Amniotic stem cell (primary cell): ENCODE measurements at places on chromosomes 5 and 9.
A peak's percentile ranks its signal among the peaks of the same experiment; 100 is the strongest.

DNA sequence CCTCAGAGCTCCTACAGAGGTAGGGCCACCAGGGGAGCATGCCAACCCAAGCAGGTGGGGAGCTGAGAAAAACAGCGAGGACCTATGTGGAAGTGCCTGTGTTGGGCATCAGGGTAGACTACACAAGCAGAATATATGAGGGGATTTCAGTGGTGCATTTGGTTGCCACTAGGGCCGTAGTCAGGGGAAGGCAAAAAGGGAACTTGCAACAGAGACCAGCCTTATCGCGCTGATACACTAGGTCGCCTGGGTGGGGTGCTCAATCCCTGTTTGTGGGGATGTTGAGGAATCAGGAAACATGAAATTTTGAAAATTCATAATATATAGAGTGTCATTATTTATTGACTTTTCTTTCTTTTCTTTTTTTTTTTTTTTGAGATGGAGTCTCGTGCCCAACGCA is 370.9 kb upstream of the PRR16 start:
- DNase-seq, result no peak

- no peak for DNase-seq
Measured at GRCh38 chr9:131618071-131618479, 72.8 kb downstream of the PRRT1B start.

DNA sequence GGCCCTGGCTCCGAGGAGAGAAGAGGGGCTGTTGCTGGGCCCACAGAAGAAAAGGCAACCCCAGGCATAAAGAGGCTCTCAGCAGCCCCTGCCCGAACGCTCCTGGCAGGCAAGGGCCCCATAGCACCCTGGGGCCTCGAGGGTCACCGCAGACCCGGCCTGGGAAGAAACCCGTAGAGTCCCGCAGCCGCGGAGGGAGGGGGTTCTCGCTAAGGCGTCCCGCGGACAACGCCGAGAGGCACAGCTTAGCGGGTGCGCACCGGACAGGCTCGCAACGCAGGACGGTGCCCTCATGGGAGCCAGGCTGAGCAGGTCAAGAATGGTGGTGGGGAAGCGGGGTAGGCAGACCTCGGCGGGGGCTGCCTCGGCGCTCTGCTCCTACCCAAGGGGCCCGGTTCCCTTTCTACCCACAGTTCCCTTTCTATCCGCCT is 6.7 kb downstream of the PITX1 start:
- DNase-seq, result no peak

DNA sequence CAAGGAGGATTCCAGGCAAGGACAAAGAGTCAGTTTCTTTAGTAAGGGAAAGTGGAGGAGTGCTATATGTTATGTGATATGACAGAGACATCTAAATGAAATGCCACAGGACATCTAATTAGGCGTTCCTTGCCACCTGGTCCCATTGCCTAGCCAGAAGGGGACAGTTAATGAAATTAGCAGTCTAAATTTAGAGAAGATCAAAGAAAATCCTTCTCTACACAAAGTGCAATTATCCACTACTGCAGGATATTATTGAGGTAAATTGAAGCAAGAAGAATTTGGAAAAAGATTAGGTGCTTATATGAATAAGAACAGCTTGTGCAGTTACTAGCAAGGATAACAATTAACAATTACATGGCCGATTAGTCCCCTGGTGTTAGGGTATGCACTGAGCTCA is 495.3 kb upstream of the NMUR2 start:
- no peak for DNase-seq

DNA sequence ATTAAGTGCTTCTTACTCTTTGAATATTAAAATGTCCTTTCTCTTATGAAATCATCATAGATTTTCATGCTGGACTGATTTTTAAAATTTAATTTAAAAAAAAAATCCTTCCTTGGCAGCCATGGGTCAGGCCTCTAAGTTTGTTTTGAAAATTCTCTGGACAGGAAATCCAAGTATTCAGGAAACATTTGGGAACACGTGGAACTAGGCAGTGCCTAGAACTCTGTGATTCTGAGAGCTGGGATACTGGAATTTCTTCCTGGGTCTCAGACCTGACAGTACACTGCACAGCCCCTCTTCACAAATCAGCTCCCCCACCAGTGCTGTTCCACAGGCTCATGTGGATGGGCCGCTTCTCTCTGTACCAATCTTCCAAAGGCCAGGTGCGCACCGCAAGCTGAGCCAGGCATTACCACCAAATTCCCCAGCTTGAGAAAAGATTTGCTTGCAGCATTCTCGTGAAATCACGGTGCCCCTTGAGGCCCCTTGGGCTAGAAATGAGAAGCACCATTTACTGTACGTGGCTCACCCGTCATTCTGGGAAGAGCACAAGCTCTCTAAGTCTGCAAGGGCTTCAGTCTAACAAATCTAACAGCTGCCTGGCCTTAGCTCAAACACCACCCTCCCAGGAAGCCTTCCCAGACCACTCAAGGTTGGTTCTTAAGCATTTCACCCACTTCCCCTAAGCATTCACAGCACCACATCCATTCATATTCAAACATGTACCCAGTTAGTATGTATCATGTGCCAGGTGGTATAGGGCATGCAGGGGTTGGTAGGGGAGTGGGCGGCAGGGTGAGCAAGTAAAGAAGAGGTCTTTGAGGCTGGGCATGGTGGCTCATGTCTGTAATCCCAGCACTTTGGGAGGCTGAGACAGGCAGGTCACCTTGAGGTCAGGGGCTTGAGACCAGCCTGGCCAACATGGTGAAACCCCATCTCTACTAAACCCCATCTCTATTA is 26.5 kb downstream of the B4GALT1 start:
- DNase-seq, result no peak

DNA sequence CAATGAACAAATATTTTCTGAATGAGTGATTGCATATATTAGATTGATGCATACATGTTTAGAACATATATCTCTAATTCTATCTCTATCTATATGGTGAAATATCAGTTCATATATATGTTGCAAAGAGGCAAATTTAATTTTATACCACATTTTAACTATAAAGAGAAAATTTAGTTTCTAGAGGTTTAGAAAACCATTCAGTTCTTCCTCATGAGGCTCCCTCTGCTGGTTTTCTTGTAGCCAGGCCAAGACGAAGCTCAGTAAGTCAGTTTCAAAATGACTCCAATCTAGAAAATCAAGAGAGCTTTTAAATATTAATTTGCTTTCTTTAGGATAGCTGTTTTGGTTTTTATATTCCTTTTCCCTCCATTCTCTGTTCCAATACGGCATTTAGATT is 312.1 kb downstream of the TMEM232 start:
- peak; percentile 6 for DNase-seq
